Aortic smooth muscle cell (primary cell): ENCODE measurements at places on chromosomes 13 and 19. TPM values are rescaled to one million over a fixed set of nuclear protein-coding genes. Genes with fewer than 3 reads are reported as not detected.

Gene TNNT1
- total RNA-seq: 1.2 and 1.7 TPM in 2 replicates

Gene ZNF296
- 0.25 TPM in 1 of 2 replicates, not detected in the other for total RNA-seq

Gene RFPL4A
- not detected in 2 replicates for total RNA-seq

Gene TGFBR3L
- total RNA-seq: 0.92 and 1.1 TPM in 2 replicates

Gene ZNF616
- total RNA-seq: 8.7 and 9.0 TPM in 2 replicates

Gene CARS2
- 62.5 and 79.4 TPM in 2 replicates for total RNA-seq

Gene CBY2
- not detected in 2 replicates for total RNA-seq

Gene SKA3
- 5.3 TPM in 2 replicates for total RNA-seq

Gene AP1M2
- 0.19 TPM in 1 of 2 replicates, not detected in the other for total RNA-seq
